ENCODE measurements at places on chromosomes 7 and 10. TPM values are rescaled to one million over a fixed set of nuclear protein-coding genes. Genes with fewer than 3 reads are reported as not detected.
A peak's percentile ranks its signal among the peaks of the same experiment; 100 is the strongest.

GRCh38 chr10:98295401-98295811 is 27.4 kb upstream of the LOXL4 start:
- no peak for DNase-seq

- no peak for DNase-seq
These were observed 154.3 kb upstream of the CXCL12 start for GRCh38 chr10:44539178-44539577.

DNA sequence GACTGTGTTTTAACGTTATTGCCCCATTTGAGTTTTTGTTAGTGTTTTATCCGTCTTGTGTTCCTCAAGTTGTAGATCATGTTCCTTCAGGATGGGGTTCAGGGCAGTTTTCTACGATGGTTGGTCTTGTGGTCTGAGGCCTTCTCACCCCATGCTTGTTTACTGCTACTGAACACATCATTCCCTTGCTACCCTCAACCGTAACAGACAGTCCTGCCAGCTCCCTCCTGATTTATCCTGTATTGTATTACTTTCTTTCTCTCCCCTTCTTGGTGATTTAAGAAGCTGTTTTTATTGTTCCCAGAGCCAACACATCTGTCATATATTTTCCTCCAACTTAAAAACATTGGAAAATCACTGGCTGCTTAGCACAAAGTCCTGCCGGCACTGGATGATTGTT is 719.8 kb downstream of the INHBA start:
- no peak for DNase-seq

PKD2L1 gene
- not detected for total RNA-seq

GRCh38 chr10:78342827-78343653 is 309.4 kb downstream of the RPS24 start:
- no peak for DNase-seq

SORBS1 gene
- total RNA-seq: 1.0 TPM

TUBAL3 gene
- total RNA-seq: not detected

- DNase-seq: no peak
These were observed 17.4 kb downstream of the POLL start for GRCh38 chr10:101570428-101571270.

GRCh38 chr10:122182308-122182707 is 88.8 kb upstream of the BTBD16 start:
- DNase-seq: no peak

ZNF398 gene
- 9.6 TPM for total RNA-seq

KEL gene
- total RNA-seq: 0.32 TPM

H2BK1 gene
- not detected for total RNA-seq

DNA sequence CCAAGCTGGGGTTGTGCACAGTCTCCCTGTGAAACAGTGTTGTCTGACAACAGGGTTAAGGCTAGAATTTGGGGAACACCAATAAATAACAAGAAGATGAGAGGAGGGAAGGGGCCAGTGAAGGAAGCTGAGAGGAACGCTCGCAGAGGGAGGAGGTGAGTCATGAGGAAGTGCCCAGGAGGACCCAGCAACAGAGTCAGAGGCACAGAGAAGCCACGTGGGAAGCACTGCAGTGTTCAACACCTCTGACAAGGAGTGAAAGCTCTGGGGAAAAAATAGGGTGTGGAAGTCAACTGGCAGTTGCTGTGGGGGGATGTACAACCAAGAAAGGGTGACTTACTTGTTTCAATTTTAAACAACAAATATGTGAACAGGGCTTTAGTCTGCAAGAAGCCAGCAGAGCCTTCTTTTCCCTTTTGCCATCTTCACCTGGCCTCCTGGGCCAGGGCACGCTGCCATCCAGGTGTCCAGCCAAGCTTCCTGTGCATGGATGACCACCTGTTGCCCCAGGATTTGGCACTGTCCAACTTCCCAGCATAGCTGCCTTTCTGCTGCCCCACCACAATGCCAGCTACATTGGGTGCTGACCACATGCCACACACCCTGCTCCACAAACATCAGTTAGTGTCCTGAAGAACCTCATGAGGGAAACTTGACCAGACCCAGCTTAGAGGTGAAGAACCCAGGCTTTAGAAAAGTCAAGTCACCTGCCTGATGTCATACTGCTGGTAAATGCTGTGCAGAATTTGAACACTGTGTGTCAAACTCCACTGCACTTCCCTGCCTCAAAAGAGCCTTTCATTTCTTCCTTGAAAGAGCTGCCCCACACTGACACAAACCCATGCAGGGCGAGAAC is 69.6 kb downstream of the ATXN7L1 start:
- peak; percentile 85 for DNase-seq

DNA sequence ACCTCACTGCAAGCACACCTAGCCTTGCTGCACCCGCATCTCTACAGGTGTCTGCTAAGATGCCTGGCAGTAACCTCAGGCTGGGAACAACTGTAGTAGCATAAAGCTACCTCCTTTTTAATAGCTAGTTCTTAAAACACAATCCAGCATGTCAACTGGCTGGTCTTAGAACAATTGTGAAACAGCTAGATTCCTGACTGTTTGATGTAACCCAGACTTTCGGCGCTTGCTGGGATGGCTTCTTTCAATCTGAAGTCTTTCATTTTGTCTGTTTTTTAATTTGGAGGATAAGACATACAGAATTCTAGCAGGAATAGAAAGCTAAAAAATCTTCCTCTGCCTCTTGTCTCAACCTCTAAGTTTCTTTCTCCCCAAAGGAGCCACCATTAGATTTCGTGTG is 59.8 kb downstream of the GSDME start:
- DNase-seq: no peak

DNA sequence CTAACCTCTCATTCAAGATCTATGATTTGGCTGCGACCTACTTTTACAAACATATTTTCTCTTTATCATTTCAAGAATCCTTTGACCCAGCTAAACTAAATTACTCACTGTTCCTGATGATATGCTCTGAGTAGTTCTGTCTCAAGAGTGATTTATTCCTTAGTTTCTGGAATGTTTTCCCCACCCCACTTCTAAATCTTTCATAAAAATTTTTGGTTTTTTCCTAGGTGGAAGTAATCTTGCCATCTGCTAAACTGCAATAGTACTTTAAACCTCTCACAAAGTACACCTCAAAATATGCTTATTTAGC is 170.8 kb downstream of the DNAJC1 start:
- DNase-seq: no peak

HECW1 gene
- total RNA-seq: not detected

DNA sequence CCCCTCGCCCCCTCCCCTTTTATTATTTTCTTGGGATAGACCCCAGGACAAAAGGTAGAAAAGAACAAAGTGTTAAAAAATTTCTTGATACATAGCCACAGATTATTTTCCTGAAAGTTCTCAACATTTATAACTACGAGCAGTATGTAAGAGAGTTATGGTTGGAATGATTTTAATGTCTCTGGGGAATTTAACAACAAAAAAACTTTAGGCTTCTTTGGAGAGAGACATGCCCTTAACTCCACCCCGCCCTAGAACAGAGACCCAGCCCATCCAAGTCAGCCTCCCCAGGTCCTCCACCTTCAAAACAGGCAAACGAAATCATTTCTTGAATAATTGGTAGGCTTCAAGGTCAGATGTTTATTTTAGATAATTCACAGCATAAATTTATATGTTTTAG is 97.1 kb downstream of the TCF7L2 start:
- no peak for DNase-seq

- DNase-seq: no peak
These were observed 269.4 kb downstream of the DNAJB9 start for GRCh38 chr7:108839076-108839475.

GRCh38 chr10:84469470-84469869 is 141.1 kb downstream of the CCSER2 start:
- DNase-seq: no peak

NFKB2 gene
- 228 TPM for total RNA-seq

SPACDR gene
- total RNA-seq: 4.2 TPM

GRCh38 chr10:77417806-77418640 is 219.6 kb downstream of the KCNMA1 start:
- no peak for DNase-seq

DNA sequence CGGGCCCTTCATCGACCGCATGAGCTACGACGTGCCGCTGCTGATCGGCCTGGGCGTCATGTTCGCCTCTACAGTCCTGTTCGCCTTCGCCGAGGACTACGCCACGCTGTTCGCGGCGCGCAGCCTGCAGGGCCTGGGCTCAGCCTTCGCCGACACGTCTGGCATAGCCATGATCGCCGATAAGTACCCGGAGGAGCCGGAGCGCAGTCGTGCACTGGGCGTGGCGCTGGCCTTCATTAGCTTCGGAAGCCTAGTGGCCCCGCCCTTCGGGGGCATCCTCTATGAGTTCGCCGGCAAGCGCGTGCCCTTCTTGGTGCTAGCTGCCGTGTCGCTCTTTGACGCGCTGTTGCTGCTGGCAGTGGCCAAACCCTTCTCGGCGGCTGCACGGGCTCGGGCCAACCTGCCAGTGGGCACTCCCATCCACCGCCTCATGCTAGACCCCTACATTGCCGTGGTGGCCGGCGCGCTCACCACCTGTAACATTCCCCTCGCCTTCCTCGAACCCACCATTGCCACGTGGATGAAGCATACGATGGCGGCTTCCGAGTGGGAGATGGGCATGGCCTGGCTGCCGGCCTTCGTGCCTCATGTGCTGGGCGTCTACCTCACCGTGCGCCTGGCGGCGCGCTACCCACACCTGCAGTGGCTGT is 1.2 kb downstream of the SLC18A3 start:
- no peak for DNase-seq

COPG2 gene
- 23.5 TPM for total RNA-seq

- DNase-seq: no peak
These were observed 138.2 kb upstream of the ADO start for GRCh38 chr10:62666275-62666674.

GIMAP4 gene
- 109 TPM for total RNA-seq

- no peak for DNase-seq
These were observed 144.9 kb downstream of the ELAPOR2 start for GRCh38 chr7:86914551-86914950.

DNA sequence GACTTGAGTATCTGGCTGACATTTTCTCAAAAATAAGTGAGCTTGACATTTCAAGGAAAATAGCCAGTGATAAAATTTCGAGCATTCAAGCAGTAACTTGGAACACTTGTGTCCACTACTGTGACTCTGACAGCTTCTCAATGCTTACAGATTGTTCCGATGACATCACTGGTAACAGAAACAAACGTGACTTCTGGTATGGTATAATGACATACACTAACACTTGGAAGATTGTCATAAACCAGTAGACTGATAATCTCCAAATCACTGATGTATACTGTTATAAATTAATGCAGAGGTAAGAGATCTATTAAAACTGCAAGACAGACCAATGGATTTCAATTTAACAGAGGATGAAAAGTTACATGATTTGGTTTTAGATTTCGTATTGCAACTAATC is 6.5 kb downstream of the MINDY3 start:
- DNase-seq: no peak

DNA sequence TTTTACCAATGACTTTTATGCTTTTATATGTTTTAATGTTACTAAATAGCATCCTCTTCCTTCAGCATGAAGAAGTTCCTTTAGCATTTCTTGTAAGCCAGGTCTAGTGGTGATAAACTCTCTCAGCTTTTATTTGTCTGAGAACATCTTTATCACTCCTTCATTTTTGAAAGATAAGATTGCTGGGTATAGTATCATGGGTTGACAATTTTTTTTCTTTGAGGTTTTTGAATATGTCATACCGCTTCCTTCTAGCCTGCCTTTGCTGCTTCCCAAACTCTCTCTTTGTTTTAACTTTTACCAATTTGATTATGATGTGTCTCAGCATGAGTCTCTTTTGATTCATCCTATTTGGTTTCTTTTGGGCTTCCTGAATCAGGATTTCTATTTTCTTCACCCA is 108.2 kb upstream of the KAT6B start:
- DNase-seq: no peak

DNA sequence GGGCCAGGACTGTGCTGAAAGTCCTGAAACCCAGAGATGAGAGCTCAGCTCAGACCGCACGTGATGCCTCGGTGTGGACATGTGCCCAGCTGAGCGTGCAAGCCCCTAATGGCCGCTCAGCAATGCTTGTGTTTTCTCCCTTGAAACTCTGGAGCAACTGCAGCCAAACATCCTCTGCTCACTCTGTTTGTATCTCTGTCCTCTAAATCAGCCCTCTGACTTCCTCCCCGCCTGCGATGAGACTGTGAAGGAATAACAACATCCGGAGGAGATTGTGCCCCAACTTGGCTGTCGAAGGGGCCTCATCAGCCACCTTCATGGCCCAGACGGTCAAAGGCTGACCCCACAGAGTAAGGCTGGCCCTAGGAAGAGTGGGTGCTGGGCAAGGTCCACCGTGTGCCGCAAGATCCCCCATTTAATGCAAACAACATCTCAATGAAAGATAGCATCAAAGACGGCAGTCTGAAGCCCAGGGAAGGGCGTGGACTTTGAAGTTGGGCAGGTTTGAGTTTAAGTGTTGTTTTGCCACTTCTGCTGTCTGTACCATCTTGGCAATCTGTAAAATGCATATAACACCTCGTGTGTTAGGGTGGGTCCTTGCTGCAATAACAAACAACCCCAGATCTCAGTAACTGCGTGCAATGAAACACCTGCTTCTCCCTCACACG is 39.9 kb downstream of the CALML3 start:
- no peak for DNase-seq

LRRD1 gene
- total RNA-seq: not detected

- no peak for DNase-seq
These were observed 121.5 kb upstream of the LAMB4 start for GRCh38 chr7:108251700-108252099.

DNA sequence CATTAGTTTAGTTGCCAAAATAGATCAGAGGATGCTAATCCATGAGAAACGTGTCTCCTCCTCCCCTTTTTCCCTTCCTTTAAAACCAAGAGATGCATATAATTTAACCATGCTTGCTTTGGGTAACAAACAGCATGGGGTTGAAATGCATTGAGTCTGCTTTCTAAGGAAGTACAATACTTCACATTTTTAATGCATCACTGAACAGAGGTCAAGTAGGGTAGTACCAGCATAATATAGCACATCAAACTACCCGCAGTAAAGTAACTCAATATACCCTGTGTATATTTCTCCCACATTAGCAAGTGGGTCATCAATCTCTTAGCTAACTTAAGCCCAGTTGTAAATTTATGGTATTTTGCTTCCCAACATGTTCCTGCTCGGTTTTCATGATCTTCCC is 239.3 kb upstream of the SEMA3C start:
- no peak for DNase-seq

GRCh38 chr7:99293650-99294049 is 21.0 kb downstream of the MYH16 start:
- DNase-seq: no peak

Data from activated CD4-positive, alpha-beta T cell treated with anti-CD3 and anti-CD28 coated beads for 36 hours (primary cell).